ENCODE measurements at places on chromosomes 13 and 19.

- DNase-seq: peak; percentile 82
Observed at GRCh38 chr19:20051841-20052768, 12.8 kb upstream of the ZNF682 start.

DNA sequence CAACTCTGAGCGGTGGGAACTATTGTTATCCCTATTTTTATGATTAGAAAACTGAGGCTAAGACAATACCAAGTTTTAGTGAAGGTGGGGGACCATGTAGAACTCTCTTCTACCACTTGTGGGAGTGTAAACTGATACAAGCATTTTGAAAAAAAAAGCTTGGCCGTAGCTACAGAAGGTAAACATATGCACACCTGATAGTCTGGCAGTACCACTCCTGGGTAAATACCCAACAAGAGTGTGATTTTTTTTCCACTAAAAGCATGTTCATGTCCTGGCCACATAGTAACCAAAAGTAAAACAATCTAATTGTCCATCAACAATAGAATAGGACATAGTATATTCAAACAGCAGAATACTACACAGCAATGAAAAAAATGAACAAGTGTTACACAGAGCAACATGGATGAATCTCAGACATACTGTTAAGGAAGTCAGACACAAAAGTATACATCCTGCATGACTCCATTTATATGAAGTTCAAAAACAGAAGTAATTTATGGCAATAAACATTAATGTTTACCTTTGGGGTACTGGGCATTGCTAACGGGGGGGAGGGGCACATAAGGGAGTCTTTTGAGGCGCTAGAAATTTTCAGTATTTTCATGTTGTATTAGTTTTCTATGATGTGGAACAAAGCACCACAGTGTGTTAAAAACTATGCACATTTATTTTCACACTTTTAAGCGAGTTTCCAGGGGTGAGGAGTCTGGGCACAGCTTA is 6.4 kb upstream of the SPATA13 start:
- no peak for DNase-seq

DNA sequence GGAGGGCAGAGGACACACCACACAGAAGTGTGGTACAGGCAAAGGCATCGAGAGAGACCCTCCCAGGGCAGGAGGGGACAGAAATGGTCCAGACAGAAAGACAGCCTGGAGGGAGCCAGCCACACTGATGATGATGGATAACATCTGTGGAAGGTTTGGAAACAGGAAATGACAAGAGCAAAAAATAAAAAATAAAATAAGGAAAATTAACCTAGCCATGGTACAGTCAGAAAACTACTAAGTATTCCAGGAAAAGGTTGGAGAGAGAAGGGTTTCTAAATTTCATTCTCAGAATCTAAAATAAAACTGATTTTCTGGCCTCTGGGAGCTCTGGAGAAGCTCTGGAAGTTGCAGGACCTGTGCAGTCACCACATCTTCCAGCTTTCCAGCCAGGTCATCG is 115.2 kb upstream of the VSTM2B start:
- DNase-seq: no peak

DNA sequence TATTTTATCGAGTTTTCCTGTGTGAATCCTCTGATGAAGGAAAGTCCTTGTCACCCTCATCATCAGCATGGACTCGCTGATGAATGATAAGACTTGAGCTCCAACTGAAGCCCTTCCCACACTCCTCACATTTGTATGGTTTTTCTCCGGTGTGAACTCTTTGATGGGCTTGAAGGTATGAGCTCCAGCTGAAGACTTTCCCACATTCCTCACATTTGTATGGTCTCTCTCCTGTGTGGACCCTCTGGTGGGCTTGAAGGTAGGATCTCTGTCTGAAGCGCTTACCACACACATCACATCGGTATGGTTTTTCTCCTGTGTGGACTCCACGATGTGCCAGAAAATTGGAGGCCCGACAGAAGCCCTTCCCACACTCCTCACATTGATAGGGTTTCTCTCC is 21.7 kb downstream of the ZNF45 start:
- DNase-seq: no peak

DNA sequence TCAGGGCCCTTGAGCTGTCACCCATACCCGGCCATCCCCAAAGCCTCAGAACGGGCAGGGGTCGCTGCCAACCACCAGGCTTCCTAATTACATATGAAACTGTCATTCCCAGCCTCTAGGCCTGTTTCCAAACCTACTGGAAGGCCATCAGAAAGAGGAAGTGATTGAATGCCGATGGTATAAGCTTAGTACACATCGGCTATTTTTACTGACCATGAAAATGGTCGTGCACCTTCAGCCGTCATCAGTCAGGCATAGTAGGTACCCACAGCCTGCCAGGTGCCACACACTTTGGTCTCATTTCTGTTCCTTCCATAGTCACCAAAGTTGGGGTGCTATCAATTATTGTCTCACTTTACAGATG is 10.2 kb downstream of the KRI1 start:
- no peak for DNase-seq

GRCh38 chr19:28936001-28936400 is 276.9 kb downstream of the UQCRFS1 start:
- no peak for DNase-seq

DNA sequence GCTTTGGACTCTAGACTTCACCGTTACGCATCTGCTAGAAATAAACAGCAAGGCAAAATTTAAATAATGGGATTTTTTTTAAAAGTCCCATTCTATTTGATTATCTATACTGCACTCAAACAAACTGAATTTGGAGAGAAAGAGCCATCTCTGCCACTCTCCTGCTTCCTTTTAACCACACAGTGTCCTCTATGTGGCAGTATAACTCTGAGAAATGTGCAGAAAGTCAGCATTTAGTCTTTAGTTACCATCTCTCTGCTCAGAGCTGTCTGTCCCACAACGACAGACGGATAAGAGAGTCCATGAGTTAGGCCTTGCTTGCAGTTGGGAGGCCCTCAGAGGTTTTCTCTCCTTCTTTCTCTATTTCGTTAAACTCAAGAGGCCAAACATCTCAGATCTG is 21.2 kb downstream of the CCNA1 start:
- peak; percentile 8 for DNase-seq

DNA sequence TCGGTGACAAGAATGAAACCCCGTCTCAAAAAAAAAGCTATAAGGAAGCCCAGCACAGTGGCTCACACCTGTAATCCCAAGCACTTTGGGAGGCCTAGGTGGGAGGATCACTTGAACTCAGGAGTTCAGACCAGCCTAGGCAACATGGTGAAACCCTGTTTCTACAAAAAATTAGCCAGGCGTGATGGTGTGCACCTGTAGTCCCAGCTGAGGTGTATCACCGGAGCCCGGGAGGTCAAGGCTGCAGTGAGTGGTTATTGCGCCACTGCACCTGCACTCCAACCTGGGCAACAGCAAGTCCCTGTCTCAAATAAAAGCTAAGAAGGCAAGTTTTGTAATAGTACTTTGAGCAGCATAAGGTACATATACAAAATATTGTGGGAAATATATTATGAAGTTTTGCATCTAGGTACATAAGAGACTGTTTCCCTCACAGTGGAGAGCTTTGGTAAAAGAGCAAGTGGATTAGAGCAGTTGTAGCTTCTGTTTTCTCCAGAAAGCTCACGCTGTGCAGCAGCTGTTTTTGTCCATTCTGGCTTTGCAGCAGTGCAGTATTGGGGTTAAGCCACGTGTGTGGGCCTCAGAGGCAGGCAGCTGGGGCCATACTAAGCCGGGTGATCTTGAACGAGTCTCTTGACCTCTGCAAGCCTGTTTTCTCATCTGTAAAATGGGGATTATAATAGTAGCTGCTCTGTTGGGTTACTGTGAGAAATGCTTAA is 35.4 kb downstream of the ARHGAP35 start:
- DNase-seq: no peak

GRCh38 chr19:38262585-38263268 is 1.6 kb upstream of the SPINT2 start:
- no peak for DNase-seq

DNA sequence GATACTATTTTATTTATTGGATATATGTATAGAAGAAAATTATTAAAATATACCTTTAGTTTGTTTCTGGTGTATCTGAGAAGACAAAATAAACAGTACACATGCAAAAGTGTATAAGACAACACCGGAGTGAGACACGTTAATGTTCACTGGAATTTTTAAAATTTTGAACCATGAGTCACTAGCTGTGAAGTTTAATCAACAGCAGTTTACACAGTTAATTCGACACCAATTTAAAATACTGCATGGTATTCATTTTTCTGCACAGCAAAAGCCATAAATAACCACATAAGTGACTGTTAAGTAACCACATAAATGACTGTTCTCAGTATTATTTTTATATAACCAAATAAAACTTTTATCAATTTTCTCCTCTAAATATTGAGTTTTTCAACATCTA is 418.7 kb upstream of the NBEA start:
- DNase-seq: no peak

GRCh38 chr13:71306821-71307220 is 560.2 kb downstream of the DACH1 start:
- no peak for DNase-seq

- no peak for DNase-seq
Observed at GRCh38 chr13:83508771-83509301, 373.4 kb downstream of the SLITRK1 start.

- no peak for DNase-seq
Observed at GRCh38 chr19:54462047-54462654, 1.4 kb downstream of the LENG9 start.

- no peak for DNase-seq
Observed at GRCh38 chr13:109785892-109786450, 412 bp downstream of the IRS2 start.

- no peak for DNase-seq
Observed at GRCh38 chr13:49998714-49999624, 2.1 kb downstream of the TRIM13 start.

GRCh38 chr19:9636018-9636417 is 15.0 kb upstream of the ZNF561 start:
- no peak for DNase-seq

GRCh38 chr19:36215276-36216123 is 594 bp downstream of the ZNF146 start:
- DNase-seq: peak; percentile 9
